ENCODE measurements at places on chromosomes 3 and 15. TPM values are rescaled to one million over a fixed set of nuclear protein-coding genes. Genes with fewer than 3 reads are reported as not detected.

- DNase-seq: no peak
Observed at GRCh38 chr3:177944228-177944661, 592.0 kb upstream of the KCNMB2 start.

SPATA12 gene
- not detected for polyA plus RNA-seq

- no peak for DNase-seq
Observed at GRCh38 chr15:60651101-60651500, 172.2 kb upstream of the ICE2 start.

WNT5A gene
- polyA plus RNA-seq: 627 TPM

TICRR gene
- 2.4 TPM for polyA plus RNA-seq

DNA sequence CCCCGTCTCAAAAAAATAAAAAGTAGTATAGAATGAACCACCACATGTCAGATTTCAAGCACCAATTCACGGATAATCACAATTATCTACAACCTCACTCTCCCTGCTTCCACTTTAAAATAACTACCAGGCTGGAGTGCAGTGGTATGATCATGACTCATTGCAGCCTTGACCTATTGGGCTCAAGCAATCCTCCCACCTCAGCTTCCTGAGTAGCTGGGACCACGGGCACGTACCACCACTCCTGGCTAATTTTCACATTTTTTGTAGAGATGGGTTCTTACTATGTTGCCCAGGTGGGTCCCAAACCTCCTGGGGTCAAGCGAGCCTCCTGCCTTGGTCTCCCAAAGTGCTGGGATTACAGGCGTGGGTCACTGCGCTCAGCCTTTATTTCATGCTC lies 38.1 kb upstream of the LDHAL6B start:
- DNase-seq: no peak

DNA sequence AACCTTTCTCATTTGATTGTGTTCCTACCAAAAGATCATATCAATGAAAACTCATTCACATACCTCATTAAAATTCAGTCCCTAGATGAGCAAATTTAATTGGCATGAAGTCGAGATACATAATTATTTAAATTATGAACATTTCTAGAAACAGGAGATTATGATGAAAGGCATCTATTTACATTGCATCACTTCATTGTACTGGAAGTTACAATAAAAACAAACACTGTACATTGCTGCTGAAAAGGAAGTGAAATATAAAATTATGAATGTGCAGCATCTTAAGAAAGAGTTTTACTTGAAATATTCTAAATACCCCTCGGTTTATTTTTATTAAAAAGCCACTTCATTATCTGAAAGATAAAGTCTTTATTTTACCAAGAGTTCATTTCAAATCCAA lies 163.4 kb upstream of the ZNF385D start:
- no peak for DNase-seq

- DNase-seq: no peak
Observed at GRCh38 chr15:89378296-89379151, 43.9 kb upstream of the POLG start.

GRCh38 chr15:40111888-40112287 lies 3.2 kb upstream of the BMF start:
- DNase-seq: no peak

PLA2G4F gene
- not detected for polyA plus RNA-seq
